HuH-7 (cell line): ENCODE measurements at places on chromosomes 12 and 14.

DNA sequence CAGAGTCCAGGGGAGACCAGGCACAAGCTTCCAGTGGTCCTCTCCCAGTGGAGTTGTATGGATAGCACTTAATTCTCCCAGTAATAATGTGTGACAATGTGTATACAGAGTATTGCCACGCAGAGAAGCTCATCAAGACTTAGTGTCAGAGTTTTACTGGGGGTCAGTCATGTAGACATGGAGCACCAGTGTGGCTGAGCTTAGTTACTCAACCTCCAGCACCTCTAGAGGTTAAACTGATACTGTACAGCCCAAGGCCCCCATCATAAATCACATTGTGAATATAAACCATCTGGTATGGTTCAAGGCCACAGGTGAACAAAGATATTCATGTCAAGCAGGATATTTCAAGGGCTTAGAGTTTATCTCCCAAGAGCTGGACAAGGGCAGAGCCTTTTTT lies 378.1 kb upstream of the TMPO start:
- DNase-seq, result no peak

DNA sequence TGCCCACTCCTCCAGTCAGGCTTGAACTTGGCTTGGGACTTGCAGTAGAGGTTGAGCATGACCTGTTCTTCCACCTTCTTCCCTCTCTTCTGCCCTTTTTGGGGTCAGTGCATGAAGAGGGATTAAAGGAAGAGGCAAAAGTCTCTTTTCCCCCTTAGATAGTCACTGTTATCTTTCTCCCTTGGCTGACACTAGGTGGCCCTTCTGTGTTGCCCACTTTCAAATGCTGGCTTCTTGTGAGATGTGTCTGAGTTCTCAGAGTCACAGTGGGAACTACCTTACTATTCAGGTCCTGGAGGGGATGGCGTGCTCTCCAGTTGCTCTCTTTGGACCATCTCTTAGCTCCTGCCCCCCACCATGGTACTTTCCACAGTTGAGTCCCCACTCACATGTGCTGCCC lies 73.6 kb downstream of the GPR65 start:
- no peak for DNase-seq

GRCh38 chr14:95255013-95255412 lies 64.7 kb downstream of the CLMN start:
- DNase-seq, result no peak

DNA sequence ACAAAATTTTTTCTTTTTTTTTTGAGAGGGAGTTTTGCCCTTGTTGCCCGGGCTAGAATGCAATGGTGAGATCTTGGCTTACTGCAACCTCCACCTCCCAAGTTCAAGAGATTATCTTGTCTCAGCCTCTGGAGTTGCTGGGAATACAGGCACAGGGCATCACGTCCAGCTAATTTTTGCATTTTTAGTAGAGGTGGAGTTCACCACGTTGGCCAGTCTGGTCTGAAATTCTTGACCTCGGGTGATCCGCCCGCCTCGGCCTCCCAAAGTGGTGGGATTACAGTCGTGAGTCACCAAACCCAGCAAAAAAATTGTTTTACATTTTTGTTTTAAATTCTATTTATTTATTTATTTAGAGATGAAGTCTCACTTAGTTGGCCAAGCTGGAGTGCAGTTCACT lies 4.7 kb upstream of the SLC2A14 start:
- no peak for DNase-seq

DNA sequence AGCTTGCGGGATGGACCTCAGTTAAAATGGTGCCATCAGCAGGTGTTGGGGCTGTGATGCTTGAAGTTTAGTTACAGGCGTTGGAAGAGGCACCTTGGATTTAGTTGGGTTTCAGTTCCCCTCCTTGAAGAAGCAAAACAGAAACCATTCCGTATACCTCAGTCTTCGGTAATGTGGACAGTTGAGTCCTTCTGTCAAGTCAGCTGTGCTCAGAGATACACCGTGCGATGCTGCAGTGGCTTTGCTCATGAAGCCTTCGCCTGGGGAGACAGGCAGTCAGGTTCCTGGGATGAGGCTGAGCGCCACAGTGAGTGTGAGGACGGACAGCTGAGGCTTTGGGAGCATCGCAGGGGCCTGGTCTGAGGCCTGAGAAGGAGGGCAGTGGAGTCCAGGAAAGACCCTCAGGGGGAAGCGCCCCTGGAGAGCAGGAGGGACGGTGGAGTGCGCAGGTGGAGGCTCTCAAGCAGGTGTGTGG lies 7.4 kb downstream of the RAN start:
- DNase-seq, result no peak

DNA sequence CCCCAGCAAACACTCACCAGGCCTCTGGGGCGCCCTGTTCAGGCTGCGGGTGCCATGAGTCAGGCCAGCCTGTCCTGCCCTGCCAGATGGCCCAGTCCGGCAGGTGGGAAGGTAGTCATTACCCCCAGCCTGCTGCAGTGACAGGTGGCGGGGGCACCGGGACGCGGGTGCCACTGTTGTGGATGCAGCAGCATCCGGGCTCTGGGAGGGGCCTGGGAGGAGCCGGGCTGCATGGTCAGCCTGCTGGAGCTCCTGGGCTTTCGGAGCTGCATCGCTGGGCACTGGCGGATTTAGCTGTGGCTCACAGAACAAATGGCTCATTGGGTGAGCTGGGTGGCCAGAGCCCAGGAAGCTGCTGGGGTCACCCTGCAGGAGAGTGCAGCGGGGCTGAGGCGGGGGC lies 13.5 kb downstream of the CEP170B start:
- DNase-seq, result no peak

DNA sequence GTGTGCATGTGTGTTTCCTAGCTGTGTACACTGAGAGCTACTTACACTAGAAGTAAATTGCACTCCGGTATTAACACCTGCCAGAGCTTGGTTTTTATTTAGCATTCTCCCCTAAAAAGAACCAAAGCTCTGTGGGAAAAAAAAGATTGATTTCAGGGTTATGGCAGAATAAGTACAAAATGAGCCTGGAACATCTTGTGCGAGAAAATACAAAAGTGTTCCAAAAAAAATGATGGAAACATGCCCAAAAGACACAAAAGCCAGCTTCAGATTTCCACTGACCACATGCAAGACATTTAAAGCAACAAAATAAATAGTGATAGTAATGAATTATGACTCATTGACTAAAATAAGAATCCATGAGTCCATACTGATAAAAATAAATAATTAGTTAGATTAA lies 188.3 kb downstream of the GXYLT1 start:
- no peak for DNase-seq

- DNase-seq, result no peak
Observed at GRCh38 chr14:27389402-27389801, 791.6 kb upstream of the NOVA1 start.

DNA sequence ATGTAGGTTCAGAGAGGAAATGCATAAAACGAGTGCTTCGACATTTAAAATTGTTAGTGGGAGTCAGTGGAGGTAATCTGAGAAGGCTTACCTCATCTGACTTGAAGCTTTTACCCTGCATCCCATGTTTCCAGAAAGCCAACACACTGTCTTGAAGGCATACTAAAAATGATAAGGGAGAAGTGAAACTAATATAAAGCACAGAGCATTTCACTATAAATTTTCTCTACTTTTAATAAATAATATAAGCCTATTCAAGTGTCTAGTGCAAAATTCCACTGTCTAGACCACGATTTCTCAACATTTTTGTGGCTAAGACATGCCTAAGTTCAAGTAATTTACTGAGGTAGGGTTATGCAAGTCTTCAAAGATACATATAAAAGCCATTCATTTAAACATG lies 29.1 kb upstream of the CDKL1 start:
- DNase-seq, result no peak

DNA sequence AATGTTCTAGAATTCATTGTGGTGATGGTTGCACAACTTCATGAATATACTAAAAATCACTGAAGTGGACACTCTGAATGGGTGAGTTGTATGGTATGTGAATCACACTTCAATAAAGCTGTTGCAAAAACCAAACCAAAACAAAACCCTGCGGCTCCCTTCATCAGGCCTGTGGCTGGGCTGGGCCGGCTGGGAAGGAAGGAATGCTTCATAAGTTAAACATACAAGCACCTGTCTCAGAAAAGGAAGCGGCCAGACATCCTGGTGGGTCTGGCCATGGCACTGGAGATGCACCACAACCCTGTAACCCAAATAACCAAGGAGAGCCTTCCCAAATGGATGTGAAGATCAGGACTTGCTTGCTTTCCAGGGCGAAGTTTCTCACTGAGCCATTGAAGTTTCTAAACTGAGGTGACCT lies 34.9 kb downstream of the TTC7B start:
- DNase-seq, result no peak
